ENCODE measurements at places on chromosomes 2 and 18. TPM values are rescaled to one million over a fixed set of nuclear protein-coding genes. Genes with fewer than 3 reads are reported as not detected.
A peak's percentile ranks its signal among the peaks of the same experiment; 100 is the strongest.

Gene ZBTB7C
- 3.2 TPM for total RNA-seq

Gene HOXD13
- total RNA-seq = 0.31 TPM

Gene RUFY4
- 0.27 TPM for total RNA-seq

Gene EFEMP1
- total RNA-seq = 19.7 TPM

Gene STK39
- 16.7 TPM for total RNA-seq

Gene GPR35
- total RNA-seq = 1.1 TPM

Gene POTEI
- not detected for total RNA-seq

Gene EVX2
- 0.18 TPM for total RNA-seq

GRCh38 chr2:19176977-19177376, 181.4 kb downstream of the OSR1 start:
- H3K36me3 ChIP-seq = no peaks in the 10 kb centered on the region
- no peak for DNase-seq
- no peaks in the 10 kb centered on the region for H3K27me3 ChIP-seq
- no peak overlapping the region for H3K4me3 ChIP-seq
- H3K4me1 ChIP-seq = no peaks in the 10 kb centered on the region

DNA sequence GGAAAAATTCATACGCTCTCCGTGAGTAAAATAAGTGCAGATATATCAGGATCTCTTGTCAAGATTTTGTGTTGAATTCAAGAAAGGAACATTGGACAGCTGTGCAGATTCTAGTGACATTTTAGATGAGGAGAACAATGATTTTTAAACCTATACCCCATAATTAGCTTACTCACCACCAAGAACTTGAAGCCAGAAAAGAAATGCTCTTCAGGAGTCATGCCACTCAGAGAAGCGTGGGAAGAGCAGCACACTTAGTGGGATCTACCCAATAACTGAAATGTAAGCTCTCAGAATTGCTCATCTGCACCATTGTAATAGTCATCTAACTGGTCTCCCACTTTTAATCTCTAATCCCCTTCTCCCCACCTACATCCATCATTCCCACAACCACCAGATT, 9.2 kb upstream of the ERMN start:
- H3K27me3 ChIP-seq = no peaks in the 10 kb centered on the region
- no peak for DNase-seq
- no peaks in the 10 kb centered on the region for H3K36me3 ChIP-seq
- H3K4me3 ChIP-seq = no peak overlapping the region

GRCh38 chr2:106566050-106566449, 78.9 kb downstream of the CD8B2 start:
- no peaks in the 10 kb centered on the region for H3K36me3 ChIP-seq
- no peaks in the 10 kb centered on the region for H3K27me3 ChIP-seq
- no peak overlapping the region for H3K4me3 ChIP-seq
- peaks cover 22% of the 10 kb centered on the region for H3K4me1 ChIP-seq
- DNase-seq = peak; percentile 69

GRCh38 chr2:467892-468647, 180.2 kb upstream of the ALKAL2 start:
- peaks cover 48% of the 10 kb centered on the region for H3K27me3 ChIP-seq
- H3K36me3 ChIP-seq = no peaks in the 10 kb centered on the region
- H3K4me3 ChIP-seq = peak overlapping the region; percentile 21
- DNase-seq = no peak
- H3K4me1 ChIP-seq = peaks cover 13% of the 10 kb centered on the region

- H3K36me3 ChIP-seq = peaks cover 5% of the 10 kb centered on the region
- H3K27me3 ChIP-seq = no peaks in the 10 kb centered on the region
- H3K4me3 ChIP-seq = no peak overlapping the region
- DNase-seq = no peak
Measured at GRCh38 chr2:205190528-205190927, 491.8 kb upstream of the NRP2 start.

GRCh38 chr18:49371786-49372185, 88.7 kb downstream of the DYM start:
- H3K27me3 ChIP-seq = no peaks in the 10 kb centered on the region
- H3K36me3 ChIP-seq = peaks cover 2% of the 10 kb centered on the region
- H3K4me3 ChIP-seq = no peak overlapping the region
- H3K4me1 ChIP-seq = peaks cover 5% of the 10 kb centered on the region

DNA sequence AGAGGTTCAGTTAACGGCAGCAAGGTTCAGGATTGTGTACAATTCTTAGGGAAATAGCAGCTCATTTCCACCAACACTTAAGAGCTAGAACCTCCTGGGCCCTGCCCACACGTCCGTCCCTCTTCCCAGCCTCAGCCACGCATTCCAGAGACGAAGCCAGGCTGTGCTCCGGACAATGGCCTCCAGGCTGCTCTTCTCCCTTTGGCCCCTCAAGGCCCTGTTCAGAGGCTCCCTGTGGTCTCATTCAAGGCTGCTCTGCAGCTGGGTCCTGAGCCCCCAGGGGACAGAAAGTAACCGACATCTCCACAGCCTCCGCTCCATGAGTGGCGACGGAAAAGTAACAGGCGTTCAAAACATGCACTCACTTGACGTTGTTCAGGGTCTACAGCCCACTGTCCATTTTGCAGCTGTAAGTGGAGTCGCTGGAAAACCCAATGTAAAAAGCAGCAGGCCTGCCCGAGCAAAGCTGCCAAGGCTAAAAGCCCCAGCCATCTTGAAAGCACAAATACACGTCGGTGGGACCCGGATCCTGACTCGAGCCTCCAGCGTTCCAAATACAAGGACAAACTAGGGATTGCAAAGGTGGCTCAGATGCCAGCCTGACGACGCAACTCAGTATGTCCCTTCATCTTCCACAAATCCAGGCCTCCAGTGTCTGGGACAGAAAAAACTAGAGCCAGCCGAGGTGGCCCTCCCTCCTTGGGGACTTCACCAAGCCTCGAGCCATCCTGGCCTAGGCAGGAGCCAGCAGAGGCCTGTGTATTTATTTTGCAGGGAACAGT, 76.9 kb downstream of the NDUFA10 start:
- H3K27me3 ChIP-seq = peaks cover 3% of the 10 kb centered on the region
- no peaks in the 10 kb centered on the region for H3K36me3 ChIP-seq
- H3K4me3 ChIP-seq = no peak overlapping the region
- peaks cover 43% of the 10 kb centered on the region for H3K4me1 ChIP-seq
- no peak for DNase-seq

GRCh38 chr2:167388497-167388896, 500.2 kb downstream of the XIRP2 start:
- H3K27me3 ChIP-seq = no peaks in the 10 kb centered on the region
- no peak overlapping the region for H3K4me3 ChIP-seq
- no peak overlapping the region for H3K27ac ChIP-seq
- DNase-seq = no peak
- H3K36me3 ChIP-seq = no peaks in the 10 kb centered on the region

GRCh38 chr2:20507711-20508110, 60.8 kb downstream of the RHOB start:
- DNase-seq = no peak
- H3K27ac ChIP-seq = no peak overlapping the region
- no peaks in the 10 kb centered on the region for H3K36me3 ChIP-seq
- H3K4me3 ChIP-seq = no peak overlapping the region
- H3K4me1 ChIP-seq = peaks cover 3% of the 10 kb centered on the region

DNA sequence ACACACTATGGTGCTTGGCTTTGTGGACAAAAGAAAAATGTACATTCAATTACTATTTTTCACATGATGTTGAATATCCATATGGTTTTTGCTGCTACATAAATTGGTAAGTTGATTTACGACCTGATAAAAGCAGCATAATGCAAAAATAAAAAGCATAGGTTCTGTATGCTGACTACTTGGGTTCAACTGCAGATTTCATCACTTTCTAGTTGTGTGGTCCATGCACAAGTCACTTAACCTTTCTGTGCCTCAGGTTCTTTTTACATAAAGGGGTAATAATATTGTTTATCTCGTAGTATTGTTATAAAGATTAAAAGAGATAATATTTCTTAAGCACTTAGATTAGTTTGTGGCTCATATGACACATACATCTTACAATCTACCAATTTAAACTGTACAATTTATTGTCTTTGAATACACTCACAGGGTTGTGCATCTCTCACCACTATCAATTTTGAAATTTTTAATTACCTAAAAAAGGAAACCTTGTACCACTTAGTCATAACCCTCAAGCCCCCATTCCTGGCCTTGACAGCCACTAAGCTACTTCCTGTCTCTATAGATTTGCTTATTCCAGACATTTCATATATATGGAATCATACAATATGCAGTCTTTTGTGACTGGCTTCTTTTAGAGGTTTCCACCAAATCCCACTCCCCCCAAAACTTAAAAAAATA, 1443.9 kb downstream of the SUCLG1 start:
- DNase-seq = no peak
- no peaks in the 10 kb centered on the region for H3K4me1 ChIP-seq
- no peak overlapping the region for H3K27ac ChIP-seq
- no peaks in the 10 kb centered on the region for H3K27me3 ChIP-seq
- H3K4me3 ChIP-seq = no peak overlapping the region

- no peak overlapping the region for H3K4me3 ChIP-seq
- H3K4me1 ChIP-seq = peaks cover 39% of the 10 kb centered on the region
- peaks cover 6% of the 10 kb centered on the region for H3K27me3 ChIP-seq
- no peak for DNase-seq
- H3K27ac ChIP-seq = no peak overlapping the region
Measured at GRCh38 chr2:237448171-237448570, 34.2 kb upstream of the COL6A3 start.

GRCh38 chr2:16760426-16760825, 94.8 kb upstream of the CYRIA start:
- no peaks in the 10 kb centered on the region for H3K27me3 ChIP-seq
- no peak for DNase-seq
- H3K27ac ChIP-seq = no peak overlapping the region
- H3K36me3 ChIP-seq = no peaks in the 10 kb centered on the region
- H3K4me3 ChIP-seq = no peak overlapping the region
- peaks cover 11% of the 10 kb centered on the region for H3K4me1 ChIP-seq

- no peak overlapping the region for H3K27ac ChIP-seq
- H3K27me3 ChIP-seq = no peaks in the 10 kb centered on the region
- H3K4me1 ChIP-seq = peaks cover 5% of the 10 kb centered on the region
- DNase-seq = no peak
- no peak overlapping the region for H3K4me3 ChIP-seq
Measured at GRCh38 chr2:46101557-46102220, 195.5 kb upstream of the EPAS1 start.

GRCh38 chr2:177909962-177910361, 162.6 kb downstream of the PDE11A start:
- H3K27ac ChIP-seq = no peak overlapping the region
- peaks cover 2% of the 10 kb centered on the region for H3K27me3 ChIP-seq
- no peak for DNase-seq

- no peak overlapping the region for H3K4me3 ChIP-seq
- no peaks in the 10 kb centered on the region for H3K36me3 ChIP-seq
- H3K27me3 ChIP-seq = no peaks in the 10 kb centered on the region
- DNase-seq = no peak
- H3K4me1 ChIP-seq = peaks cover 2% of the 10 kb centered on the region
Measured at GRCh38 chr2:16680781-16681180, 15.1 kb upstream of the CYRIA start.

DNA sequence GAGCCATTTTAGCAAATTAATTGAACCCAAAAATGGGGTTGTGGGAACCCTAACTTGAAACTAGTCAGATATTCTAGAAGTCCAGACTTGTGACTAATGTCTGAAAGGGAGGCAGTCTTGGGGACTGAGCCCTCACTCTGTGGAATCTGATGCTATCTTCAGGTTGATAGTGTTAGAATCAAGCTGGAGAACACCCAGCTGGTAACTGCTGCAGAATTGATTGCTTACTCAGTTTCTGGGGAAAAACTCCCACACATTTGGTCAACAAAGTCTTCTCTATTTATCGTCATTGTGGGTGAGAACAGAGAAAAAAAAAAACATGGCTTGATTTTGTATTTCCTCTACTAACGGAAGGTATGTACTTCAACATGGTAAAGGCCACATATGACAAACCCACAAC, 1925.8 kb upstream of the CELF4 start:
- no peaks in the 10 kb centered on the region for H3K4me1 ChIP-seq
- DNase-seq = no peak
- no peak overlapping the region for H3K27ac ChIP-seq
- no peak overlapping the region for H3K4me3 ChIP-seq

DNA sequence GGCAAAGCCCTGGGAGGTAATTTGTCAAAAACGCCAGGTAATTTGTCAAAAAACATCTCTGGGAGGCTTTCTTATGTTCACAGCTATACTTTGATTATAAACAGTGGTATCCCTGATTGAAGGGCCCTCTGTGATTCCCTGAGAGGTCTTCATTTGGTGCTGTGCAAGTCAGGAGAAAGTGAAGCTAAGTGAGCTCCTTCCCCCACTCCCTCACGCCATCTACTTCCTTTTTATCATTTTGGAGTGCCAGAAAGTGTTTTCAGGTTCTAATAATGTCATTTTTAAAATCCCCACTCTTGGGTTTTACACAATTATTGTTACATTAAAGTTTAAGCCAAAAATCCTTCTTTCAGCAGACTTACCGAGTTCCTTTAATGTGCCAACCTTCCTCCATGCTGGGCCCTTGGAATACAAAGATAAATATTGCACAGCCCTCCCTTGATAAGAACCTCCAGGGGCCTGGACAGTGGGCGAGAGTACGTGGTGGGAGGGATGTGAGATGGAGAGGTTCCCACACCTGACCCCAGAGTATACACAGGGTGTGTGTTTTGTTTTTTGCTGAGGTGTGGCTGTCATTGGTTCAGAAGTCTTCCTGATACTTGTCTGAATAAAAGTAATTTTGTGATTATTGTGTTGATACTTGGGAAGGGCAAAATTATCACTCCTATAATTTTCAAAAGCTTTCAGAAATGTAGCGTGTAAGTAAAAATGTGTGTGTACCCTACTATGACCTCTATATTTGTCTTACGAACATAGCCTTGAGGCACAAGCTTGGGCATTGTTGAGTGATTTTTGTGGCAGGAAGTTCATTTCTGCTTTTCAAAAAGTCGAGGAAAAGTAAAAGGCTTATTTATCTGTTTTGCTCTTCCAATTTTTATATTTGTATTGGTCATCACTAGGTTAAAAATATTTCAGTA, 8.2 kb downstream of the MAPRE2 start:
- no peak for DNase-seq
- no peaks in the 10 kb centered on the region for H3K27me3 ChIP-seq
- H3K36me3 ChIP-seq = no peaks in the 10 kb centered on the region

DNA sequence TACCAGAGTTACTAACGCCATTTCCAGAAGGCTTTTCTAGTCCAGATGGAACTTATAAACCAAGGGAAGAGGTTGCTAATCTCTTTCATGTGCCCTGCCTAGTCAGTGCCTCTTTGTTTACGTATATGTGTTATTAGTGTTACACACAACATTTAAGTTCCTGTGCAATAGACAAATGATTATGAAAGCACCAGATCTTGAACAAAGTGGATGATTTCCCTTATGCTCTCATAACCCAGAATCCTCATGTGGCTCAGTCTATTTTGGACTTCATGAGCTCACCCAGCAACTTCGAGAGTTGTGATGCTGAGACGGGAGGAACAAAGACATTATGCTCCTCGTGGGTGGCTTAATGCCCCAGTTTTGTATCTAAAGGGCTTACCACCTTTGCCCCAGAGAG, 214.4 kb upstream of the SP5 start:
- no peak overlapping the region for H3K4me3 ChIP-seq
- H3K27me3 ChIP-seq = no peaks in the 10 kb centered on the region
- no peaks in the 10 kb centered on the region for H3K36me3 ChIP-seq
- peak overlapping the region; percentile 38 for H3K27ac ChIP-seq

- H3K4me1 ChIP-seq = no peaks in the 10 kb centered on the region
- no peaks in the 10 kb centered on the region for H3K36me3 ChIP-seq
- DNase-seq = no peak
- H3K27me3 ChIP-seq = no peaks in the 10 kb centered on the region
Measured at GRCh38 chr18:36411745-36412168, 114.2 kb downstream of the FHOD3 start.

- no peaks in the 10 kb centered on the region for H3K27me3 ChIP-seq
- H3K4me1 ChIP-seq = no peaks in the 10 kb centered on the region
- H3K36me3 ChIP-seq = no peaks in the 10 kb centered on the region
- no peak overlapping the region for H3K4me3 ChIP-seq
- DNase-seq = no peak
Measured at GRCh38 chr2:26989156-26989555, 18.7 kb downstream of the MAPRE3 start.
